Jurkat, Clone E6-1 (cell line): ENCODE measurements at places on chromosomes 4 and X.

- no peak for DNase-seq
Observed at GRCh38 chr4:8560265-8561047, 19.7 kb upstream of the GPR78 start.

DNA sequence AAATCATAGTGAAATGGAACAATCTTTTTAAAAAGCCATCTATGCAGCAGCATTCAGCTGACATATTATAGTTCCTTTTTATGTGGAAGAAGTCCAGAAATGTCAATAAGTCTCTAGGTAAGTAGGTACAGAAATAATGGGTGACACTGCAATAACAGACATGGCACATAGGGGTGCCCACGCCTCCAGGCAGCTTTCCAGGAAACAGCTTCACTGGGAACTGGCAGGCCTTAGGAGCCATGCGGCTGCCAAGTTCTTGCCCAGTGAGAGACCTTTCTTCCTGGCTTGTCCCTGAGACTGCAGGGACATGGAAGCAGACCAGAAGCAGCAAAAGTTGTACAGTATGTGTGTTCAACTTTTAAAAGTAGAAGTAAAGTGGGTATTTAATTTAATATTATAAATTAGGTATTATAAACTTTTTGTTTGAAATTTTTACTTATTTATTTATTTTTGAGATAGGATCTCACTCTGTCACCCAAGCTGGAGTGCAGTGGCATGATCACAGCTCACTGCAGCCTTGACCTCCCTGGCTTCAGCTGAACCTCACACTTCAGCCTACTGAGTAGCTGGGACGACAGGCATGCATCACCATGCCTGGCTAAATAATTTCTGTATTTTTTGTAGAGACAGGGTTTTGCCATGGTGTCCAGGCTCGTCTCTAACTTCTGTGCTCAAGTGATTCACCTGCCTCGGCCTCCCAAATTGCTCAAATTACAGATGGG, 12.1 kb upstream of the ETNPPL start:
- DNase-seq = no peak

DNA sequence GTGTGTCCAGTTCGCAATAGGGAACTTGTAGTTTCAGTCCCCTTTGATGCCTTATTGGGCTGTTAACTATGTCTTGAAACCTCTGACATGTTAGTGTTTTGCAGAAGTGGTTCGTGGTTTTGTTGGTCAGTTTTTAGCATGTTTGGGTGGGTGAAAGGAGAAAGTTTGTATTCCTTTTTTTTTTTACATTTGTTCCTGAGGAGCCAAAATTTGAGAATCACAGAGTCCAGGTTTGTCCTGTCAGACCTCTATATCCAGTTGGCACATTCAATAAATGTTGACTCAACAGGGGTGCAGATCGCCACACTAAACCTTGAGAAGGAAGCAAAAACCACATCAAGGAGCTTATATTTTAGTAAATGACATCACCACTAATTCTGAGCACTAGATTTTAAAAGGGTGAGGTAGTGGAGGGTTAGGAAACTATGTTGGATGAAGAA, 26.2 kb downstream of the DLG3 start:
- no peak for DNase-seq

- no peak for DNase-seq
Observed at GRCh38 chr4:165439344-165439743, 60.5 kb downstream of the CPE start.

DNA sequence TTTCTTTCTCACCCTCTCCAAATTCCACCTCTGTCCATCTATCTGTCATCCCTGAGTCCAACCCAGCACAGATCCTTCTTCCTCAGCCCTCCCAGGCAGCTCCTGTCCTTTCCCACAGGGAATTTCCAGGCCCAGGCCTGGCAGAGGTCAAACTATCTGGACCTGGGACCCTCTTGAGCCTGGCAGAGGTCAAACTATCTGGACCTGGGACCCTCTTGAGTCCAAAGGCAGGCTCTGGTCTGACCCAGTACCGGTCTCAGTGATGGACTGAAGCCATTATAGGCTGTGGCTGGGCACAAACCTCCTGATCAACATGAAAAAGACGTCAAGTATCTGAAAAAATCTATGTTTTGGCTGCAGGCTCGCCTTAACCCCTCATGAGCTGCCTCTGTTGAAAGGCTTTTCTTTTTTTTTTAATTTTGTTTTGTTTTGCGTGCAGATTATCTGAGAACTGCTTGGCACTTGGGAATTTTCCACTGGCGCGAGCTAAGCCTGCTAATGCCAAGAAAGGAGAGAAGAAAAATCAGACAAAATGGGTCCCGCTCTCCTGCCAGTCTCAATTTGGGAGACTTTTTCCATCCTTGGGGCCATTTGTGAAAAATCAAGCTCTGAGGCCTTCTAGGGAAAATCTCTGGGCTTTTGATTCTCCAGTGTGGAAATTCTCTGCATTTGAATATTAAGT, 31.2 kb downstream of the MSX1 start:
- DNase-seq = no peak
